ENCODE measurements at places on chromosomes 12 and 14.

DNA sequence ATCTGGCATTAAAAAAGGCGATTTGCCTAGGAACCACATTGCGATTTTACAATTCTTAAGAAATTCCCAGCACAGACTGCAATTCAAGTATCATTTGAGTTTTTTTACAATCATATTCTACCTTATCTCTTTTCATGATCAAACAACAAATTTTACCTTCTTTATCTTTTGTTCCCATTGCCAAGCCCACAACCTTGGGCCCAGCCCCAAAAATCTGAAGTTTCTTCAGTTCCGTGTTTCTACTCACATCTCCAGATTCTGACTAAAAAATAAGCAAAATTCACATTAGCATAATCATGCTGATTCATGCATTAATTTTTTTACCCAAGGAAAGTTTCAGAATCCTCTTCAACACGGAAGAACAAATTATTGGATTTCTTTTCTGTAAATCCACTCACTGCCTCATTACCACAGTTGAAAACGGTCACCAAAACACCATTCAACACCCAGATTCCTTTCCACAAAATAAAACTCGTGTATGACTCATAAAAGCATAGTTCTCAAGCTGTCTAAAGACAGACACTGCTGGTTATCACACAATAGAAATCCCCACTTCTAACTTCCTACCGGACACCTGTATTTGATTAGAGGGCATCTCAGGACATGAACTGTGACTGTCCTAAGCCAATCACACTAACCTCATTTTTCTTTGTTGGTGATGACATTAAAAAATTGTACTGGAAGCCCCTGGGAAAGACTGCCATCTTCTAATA is 32.7 kb downstream of the KDM5A start:
- DNase-seq: peak; percentile 32

- DNase-seq: no peak
Measured at GRCh38 chr12:132491138-132491663, 1.2 kb downstream of the FBRSL1 start.

GRCh38 chr12:44317651-44318126 is 481.8 kb downstream of the TMEM117 start:
- DNase-seq: no peak

DNA sequence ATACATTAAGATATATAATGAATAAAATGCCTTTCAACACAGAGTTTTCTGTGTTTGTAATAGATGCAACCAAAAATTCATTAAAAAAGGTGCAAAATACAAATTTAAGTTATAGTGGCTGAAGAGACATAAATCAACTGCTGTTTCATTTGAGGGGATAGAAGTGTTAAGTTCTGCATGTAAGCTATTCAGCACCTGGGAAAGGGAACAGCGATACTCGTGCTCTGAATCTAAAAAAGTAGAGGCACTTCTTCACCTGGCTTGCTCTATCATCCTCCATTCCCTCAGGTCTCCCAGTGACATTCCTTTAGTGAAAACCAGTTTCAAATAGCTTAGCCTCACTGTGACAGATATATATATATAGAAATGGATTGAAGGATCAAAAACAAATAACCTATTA is 222.6 kb downstream of the ACSS3 start:
- no peak for DNase-seq

DNA sequence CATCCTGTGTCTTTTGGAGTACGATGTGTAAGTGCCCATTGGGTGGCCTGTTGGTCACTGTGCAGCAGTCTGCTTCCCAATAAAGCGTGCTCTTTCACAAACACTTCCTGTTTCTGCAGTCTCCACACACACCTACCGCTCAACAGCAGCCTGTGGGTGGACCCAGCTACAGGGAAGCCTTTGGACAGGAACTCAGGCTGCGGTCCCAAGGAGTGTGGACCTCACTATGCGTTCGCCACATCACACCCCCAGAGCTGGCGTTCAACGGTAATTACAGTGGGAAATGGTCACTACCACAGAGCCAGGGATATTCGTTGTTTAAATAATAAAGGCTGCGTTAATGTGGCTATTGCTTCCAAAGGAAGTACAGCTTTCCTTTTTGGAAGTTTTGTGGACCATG is 16.2 kb downstream of the PSMC1 start:
- no peak for DNase-seq

- DNase-seq: no peak
Measured at GRCh38 chr12:40208707-40209446, 15.9 kb upstream of the LRRK2 start.

DNA sequence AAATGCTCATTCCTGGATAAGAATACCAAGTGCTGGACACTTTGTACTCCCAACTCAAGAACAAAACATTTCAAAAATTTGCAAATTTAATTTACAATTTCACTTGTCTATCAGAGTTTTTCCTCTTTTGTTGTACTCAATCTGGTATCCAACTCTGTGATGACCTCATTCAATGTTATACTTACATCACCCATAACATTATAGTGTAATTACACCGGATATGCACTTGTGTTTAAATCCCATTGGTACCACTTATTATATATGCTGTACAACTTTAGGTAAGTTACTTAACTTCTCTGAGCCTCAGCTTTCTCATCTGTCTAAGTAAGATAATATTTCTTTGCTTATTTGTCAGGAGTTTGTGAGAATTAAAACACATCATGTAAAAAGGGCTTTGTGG is 76.6 kb upstream of the KCNJ8 start:
- no peak for DNase-seq

- peak; percentile 56 for DNase-seq
Measured at GRCh38 chr14:77580964-77581505, 35.4 kb downstream of the SPTLC2 start.

GRCh38 chr12:2292560-2292959 is 239.8 kb downstream of the CACNA1C start:
- DNase-seq: no peak

DNA sequence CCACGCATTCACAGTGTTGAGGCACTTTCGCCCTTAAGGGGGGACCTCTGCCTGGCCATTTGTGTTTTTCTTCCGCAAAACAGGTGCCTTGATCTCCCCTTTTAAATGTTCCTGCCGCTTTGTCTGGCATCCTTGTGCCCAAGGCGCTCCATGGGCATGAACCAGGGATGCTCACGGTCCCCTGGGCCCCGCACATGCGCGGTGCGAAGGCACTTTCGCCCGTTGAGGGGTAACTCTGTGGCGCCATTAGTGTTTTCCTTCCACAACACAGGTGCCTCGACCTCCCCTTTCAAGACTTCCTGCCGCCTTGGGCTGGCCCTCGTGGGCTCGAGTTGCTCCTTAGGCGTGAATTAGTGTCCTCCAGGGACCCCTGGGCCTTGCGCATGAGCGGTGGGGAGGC is 335.5 kb downstream of the ALG10 start:
- DNase-seq: no peak

DNA sequence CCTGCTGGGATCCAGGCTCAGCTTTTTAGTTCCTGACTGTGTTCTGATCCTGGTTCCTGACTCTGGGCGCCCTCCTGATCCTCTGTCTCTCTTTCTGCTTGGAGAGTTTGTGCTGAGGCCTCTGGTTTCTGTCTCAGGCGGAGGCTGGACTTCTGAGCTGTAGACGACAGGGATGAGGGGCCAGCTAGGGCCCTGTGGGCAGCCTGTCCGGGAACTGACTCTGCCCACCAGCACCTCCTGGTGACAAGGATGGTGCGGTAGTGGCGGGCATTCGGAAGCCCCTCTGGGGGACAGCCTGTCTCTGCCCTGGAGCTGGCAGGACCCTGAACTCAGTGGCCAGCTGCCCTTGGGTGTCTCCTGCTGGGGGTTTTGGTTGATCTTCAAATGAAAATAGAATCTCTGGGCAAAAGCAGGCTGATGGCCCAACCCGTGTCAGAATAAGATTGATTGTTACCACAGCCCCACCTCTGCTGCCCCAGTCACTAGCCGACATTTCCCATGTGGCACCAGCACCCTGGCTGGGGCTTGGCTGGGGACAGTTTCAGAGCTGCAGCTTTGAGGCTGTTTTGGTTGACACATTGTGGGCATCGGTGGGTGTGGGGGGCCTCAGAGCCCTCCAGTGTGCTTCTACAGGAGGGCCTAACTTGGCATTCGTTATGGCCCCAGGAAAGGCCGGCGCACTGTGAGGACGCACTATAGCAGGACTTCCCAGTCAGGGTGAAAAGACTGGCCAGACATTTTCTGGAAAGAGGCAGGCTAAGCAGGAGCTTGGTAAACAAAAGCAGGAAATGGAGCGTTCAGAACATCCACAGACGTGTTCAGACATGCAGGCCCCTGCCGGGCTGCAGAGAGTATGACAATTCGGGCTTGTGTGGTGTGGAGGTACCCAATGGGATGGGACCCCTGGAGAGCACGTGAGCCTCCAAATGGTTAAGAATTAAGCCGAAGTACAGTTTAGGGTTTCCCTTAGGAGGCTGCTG is 16.2 kb downstream of the KRT80 start:
- no peak for DNase-seq

- DNase-seq: no peak
Measured at GRCh38 chr12:121830588-121831265, 26.9 kb downstream of the SETD1B start.

GRCh38 chr12:57224973-57225679 is 4.4 kb upstream of the SHMT2 start:
- no peak for DNase-seq

DNA sequence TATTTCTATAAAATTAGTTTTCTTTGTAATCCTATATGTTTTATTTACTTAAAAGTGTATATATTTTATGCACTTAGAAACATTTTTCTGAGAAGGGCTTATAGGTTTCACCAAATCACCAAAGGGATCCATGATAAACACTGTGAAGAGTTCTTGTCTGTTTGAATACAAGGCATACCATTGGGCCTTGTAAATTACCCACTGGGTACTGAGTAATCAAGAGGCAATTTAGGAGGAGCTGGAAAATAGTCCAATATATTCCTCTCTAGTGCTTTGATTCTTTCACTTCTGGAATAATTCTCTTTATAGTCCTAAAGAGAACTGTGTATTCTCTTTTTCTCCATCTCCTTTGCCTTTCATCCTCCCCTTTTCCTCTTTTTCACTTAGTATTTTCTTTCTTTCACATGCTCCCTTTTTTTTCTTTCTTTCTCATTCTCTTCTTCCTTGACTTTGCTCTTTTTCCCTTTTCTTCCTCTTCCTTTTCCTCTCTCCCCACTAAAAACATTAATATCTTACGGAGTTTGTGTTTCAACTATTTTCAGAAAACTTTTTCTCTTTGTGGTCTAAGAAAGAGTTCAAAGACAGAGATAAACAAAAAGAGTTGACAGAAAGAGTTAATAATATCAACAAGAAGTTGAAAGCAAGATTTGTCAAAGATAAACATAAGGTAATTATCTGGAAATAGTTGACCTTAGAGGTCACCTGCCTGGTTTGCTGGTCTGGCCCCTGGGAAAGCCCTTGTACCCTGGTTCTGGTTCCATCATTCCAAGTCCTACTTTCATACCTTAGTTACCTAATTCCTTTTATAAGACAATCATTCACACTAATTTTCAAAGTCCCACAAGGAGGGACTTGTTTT is 435.3 kb downstream of the RAD51B start:
- no peak for DNase-seq

DNA sequence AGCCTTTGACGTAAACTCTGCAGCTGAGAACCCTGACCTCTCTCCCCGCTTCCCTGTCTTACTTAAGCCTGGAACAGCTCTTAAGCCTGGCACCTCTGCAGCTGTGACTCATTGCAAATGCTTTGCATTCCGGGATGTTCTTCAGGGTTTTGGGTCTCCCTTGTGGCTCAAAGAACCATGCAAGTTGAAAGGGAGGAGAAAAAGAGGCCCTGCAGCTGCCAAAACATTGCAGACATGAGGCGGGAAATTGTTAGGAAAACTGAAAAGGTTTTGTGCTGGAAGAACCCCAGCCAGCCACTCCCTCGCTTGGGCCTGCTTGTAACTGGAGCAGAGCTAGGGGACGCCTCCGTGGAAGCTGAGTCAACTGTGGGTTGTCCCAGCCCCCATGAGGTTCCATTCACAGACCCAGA is 60.2 kb upstream of the FERMT2 start:
- DNase-seq: peak; percentile 97

GRCh38 chr14:20706657-20707355 is 18.2 kb downstream of the ANG start:
- DNase-seq: no peak

DNA sequence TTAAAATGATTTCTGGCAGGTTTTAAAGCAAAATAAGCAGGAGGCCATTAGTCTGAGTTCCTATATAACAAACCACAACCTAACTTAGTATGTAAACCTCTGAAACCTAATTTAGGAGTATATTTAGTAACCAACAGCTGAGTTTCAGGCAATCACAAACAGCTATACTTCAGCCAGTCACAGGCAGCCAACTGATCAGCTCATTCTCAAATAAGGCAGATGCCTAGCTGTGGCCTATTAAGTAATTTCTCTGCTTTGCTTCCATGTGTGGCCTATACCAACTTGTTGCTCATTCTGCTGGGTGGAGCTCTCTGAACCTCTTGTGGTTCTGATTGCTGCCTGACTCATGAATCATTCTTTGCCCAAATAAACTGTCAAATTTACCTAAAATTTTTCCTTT is 408.9 kb upstream of the FBXO33 start:
- DNase-seq: no peak

GRCh38 chr14:58166005-58166983 is 14.3 kb upstream of the ARMH4 start:
- DNase-seq: peak; percentile 33

DNA sequence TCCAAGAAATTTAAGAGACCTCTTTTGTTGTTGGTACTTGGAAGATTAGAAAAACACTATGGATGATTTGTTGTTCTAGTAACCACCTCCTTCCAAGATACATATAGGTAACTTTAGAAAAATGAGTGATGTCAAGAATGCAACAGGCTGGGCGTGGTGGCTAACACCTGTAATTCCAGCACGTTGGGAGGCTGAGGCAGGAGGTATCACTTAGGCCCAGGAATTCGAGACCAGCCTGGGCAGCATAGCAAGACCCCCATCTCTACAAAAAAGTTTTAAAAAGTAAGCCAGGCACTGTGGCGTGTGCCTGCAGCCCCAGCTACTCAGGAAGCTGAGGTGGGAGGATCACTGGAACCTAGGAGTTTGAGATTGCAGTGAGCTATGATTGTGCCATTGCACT is 97.8 kb downstream of the PCNX1 start:
- DNase-seq: no peak

- DNase-seq: no peak
Measured at GRCh38 chr14:85024931-85025330, 505.0 kb upstream of the FLRT2 start.

- no peak for DNase-seq
Measured at GRCh38 chr12:58211211-58211610, 269.8 kb downstream of the ATP23 start.

DNA sequence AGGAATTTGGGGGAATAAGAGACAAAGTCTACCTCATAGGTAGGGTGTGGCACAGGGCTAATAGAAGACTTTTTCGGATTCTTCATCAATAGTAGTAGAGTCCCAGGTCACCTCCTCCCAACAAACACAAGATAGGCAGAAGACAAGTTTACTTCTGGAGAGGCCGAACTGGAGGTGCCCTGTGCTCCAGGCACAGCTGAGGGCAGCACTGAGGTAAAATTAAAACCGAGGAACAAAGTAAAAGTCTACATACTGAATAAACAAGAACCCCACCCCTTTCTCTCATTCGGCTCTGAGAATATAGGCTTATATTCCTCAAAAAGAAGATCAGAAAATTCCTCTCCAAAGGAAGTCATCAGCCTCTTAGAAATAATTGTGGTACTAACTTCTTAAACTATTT is 161.5 kb downstream of the SEC23A start:
- no peak for DNase-seq

GRCh38 chr12:11949738-11950411 is 120.9 kb upstream of the BCL2L14 start:
- no peak for DNase-seq

- peak; percentile 93 for DNase-seq
Measured at GRCh38 chr12:32568228-32568627, 110.9 kb upstream of the DNM1L start.

- DNase-seq: peak; percentile 88
Measured at GRCh38 chr12:115354007-115354890, 670.3 kb upstream of the TBX3 start.
